ENCODE measurements at places on chromosomes 6 and 20.

GRCh38 chr6:134238006-134238405 lies 79.9 kb downstream of the SGK1 start:
- DNase-seq: no peak

DNA sequence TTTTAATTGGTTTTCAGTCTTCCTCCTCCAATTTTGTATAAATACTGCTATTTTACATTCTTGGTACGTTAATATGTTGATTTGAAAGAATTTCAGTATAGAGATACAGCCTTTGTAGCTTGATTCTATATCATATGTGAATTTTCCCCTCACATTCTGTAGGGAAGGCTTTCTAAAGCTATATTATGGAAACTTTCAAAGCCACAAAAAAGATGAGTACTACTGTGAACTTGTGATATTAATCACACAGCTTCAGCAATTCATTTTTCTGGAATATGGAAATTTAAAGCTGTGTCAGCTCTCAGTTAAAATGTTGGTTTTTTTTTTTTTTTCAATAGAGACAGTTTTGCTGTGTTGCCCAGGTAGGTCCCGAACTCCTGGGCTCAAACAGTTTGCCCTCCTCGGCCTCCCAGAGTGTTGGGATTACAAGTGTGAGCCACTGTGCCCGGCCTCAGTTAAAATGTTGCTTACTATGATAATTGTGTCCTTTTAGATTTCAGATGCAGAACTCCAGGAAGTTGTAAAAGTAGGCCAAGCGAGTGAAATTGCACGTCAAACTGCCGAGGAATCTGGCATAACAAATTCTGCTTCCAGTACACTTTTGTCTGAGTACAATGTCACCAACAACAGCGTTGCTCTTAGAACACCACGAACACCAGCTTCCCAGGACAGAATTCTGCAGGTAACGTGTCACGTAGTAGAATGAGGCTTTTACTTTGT lies 20.6 kb downstream of the CDC5L start:
- DNase-seq: no peak

- DNase-seq: no peak
Measured at GRCh38 chr6:170018936-170019817, 267.8 kb downstream of the ERMARD start.

DNA sequence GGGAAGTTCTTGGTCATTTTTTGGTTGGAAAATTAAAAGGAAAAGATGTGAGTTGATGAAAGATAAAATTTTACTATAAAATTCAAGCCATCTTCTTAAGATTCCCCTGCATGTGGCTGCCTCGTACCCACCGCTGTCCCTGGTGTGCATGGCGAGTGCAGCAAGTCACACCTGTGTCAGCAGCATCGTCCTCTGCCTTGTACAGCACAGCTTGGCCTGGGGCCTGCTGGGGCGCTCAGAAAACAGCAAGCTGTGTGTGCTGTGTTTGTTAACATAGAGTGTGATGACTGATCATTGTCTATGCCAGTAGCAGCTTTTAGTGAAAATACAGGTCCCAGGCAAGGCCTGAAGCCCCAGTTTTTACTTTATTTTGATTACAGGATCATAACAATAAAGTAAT lies 56.7 kb downstream of the FAM120B start:
- DNase-seq: no peak

- no peak for DNase-seq
Measured at GRCh38 chr20:16441546-16442164, 131.6 kb downstream of the KIF16B start.

DNA sequence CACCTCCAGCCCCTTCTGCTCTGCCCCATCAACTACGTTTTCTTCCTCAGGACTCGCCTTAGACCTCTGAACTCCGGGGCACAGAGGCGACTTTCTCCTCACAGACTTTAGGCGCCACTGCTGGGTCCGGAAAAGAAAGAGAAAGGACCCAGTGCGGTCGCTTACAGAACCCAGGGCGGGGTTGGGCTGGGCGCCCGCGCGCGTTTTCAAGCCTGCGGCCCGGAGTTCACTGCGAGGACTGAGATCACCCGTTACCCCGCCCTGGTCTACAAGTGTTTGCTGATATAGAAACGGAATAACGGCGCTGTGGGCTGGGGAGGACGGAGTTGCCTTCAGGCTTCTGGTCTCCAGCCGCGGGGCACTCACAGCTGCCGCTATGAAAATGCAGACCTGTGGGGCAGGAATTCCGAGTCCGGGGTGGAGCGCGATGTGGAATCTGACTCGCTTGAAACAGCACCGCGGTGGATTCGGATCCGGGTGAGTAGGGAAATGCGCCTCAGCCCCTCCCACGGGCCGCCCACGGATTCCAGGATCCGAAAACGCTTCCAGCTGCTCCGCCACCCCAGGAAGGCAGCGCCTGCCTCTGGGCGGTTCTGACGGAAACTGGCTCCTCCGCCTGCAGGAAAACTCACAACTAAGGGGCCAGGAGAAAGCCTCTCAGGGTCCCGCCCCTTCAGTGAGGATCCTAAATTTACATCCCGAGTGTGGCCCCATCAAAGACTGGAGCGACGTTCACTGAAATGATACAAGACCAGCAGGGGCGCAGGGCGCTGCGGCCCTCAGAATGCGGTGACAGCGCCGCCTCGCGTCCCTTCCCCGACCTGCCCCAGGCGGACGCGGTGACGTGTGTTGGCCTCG lies 29.4 kb downstream of the HLA-F start:
- DNase-seq: peak; percentile 70

- DNase-seq: no peak
Measured at GRCh38 chr6:35242486-35242885, 17.0 kb upstream of the ZNF76 start.

DNA sequence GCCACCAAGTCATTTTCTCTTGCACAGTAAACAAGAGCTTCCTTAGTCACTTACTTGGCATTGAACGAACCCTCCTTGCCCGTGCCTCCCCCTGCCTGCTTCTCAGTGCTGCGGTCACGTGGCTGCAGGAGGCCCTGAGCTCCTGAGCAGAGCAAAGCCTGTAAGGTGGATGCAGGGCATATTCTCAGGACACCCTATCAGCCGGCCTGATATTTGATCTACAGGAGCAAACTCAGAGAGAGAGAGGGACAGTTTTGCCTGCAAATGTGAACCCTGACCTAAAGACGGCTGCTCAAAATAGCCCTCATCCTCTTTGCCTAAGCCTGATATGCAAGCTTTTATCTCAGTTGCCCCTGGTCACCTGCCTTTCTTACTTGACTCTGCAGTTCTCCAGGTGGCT lies 93.0 kb upstream of the POPDC3 start:
- DNase-seq: no peak

GRCh38 chr20:61608275-61609085 lies 356.4 kb downstream of the CDH4 start:
- DNase-seq: no peak

- no peak for DNase-seq
Measured at GRCh38 chr6:52306972-52307870, 22.7 kb upstream of the MCM3 start.

- no peak for DNase-seq
Measured at GRCh38 chr6:23280437-23280836, 711.1 kb downstream of the HDGFL1 start.

GRCh38 chr20:54272901-54273488 lies 65.1 kb downstream of the PFDN4 start:
- DNase-seq: no peak

DNA sequence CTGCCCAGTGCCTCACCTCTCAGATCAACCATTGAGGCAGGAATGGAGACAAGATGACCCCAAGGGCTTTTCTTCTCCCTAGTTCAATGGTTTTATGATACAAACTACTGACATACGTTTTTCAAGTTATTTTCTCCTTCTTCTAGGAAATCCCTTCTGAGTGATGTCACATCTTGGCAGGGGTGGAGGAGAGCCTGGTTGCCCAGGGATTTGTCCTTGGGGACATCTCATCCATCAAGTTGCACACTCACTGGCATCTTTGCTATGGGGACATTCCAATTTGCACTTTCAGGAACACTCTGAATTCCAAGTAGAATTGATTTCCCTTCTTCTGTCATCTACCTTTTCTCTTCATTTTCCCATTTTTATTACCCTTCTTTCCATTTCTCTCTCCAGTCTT lies 9.9 kb downstream of the ZFP57 start:
- DNase-seq: no peak

DNA sequence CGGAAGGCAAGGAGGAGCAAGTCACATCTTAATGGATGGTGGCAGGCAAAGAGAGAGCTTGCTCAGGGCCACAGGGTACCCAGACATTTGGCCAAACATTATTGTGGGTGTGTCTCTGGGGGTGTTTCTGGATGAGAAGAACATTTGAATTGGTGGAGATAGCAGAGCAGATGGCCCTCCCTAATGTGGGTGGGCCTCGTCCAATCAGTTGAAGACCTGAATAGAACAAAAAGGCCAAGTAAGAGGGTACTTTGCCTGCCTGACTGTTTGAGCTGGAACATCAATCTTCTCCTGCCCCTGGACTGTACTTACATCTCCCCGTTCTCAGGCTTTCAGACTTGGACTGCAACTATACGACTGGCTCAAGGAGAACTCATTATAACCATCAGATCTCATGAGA lies 55.8 kb upstream of the SMIM28 start:
- DNase-seq: no peak

DNA sequence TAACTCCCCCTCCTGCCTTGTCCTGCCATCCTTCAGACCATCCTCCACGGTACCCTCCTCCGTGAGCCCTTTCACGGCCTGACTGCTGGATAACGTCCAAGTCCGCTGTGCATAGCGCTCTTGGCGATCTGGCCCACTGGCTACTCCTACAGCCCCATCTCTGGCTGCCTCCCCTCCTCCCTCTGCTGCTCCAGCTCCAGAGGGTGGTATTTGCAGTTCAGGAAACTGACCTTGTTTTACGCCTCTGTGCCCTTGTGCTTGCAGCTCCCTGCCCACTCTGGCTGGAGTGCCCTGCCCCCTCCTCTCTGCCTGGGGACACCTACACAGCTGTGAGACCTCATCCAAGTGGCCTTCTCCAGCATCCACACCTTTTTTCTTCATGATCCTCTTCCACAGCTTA lies 6.5 kb upstream of the RREB1 start:
- no peak for DNase-seq

DNA sequence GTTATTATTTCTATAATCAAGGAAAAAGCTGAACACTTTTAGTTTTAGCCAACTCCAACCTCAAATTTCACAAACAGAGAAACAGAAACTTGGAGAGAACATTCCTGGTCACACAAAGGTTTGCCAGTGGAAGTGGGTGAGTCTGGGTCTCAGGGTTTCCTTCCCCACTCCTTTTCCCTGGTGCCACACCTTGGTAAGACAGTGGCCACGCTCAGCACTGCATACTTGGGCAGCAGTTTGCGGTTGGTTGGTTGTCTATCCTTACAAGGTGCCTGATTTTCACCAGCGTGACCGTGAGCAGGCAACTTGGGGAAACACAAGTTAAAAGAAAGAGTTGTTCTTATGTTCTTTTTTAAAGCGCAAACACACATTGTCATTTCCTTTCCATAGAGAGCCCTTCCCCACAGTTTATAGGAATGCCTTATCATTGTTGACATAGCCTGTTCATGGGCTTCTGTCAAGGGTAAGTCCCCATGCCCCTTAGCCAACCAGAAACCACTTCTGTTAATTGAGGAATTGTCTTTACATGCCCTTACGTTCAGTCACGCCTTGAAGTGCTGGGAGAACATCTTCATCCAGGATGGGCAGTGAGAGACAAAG lies 82.2 kb downstream of the RIN2 start:
- no peak for DNase-seq

DNA sequence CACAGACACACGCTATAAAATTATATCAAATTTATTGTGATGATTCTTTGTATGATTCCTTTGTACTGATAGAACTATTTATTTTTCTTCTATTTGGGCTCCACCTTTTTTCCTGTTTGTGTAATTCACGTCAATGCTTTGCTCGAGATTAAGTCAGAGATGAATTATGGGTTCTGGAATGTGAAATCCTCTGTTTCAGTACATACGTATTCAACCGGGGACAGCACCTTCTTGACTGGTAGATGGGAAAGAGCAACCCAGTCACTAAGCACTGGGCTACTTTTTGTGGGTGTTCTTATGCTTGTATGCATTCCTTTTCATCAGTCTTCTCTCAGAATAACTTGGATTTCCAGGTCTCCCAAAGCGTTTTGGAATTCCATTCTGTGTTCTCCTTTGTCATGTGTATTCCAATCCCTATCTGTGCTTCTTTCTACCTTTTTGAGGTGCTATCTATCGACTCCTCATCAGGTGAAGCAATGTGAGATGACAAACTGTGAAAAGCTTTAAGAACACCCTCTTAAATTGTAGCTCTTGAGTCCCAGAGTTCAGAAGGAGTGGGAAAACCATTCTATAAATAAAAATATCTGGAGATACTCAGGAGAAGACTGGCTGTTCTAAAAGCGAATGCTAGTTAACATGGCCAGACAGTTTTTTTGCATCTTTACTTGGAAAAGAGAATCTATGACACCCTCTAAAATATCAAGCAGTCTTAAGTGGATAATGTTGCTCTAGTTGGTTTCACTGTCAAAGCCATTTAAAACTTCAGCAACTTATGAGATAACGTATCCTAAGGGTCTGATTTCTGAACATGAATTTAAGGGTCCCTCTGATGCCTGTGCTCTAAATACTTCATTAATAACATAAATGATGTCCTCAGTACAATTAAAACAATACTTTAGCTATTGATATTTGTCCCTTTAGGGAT lies 197.7 kb upstream of the PREP start:
- no peak for DNase-seq

GRCh38 chr6:155143029-155143577 lies 120.7 kb upstream of the CLDN20 start:
- DNase-seq: peak; percentile 25

GRCh38 chr6:167669870-167670802 lies 156.6 kb upstream of the AFDN start:
- DNase-seq: no peak

DNA sequence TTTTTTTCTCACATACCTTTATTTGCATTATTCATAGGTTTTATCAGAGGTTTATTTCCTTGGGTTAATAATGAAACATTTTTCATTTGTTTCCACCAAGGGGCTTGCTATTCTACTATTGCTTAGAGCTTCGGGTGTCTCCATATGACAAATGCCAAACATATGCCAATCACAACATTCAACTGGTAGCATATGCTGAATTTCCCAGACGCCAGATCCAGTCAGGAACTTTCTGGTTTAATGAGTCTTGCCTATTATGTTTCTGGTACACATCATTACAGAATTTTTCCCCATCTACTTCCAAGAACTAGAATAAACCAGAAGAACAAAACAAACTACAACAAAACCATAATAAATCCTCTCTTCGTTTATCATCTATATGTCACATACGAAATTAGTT lies 180.7 kb downstream of the PRKN start:
- DNase-seq: no peak
